GM12878 (cell line): ENCODE measurements at places on chromosomes 7 and 10. TPM values are rescaled to one million over a fixed set of nuclear protein-coding genes. Genes with fewer than 3 reads are reported as not detected.
A peak's percentile ranks its signal among the peaks of the same experiment; 100 is the strongest.

GRCh38 chr10:95504246-95504691, 56.9 kb downstream of the SORBS1 start:
- DNase-seq: no peak

GRCh38 chr10:31581741-31582323, 262.8 kb downstream of the ZEB1 start:
- DNase-seq: peak; percentile 58

DNA sequence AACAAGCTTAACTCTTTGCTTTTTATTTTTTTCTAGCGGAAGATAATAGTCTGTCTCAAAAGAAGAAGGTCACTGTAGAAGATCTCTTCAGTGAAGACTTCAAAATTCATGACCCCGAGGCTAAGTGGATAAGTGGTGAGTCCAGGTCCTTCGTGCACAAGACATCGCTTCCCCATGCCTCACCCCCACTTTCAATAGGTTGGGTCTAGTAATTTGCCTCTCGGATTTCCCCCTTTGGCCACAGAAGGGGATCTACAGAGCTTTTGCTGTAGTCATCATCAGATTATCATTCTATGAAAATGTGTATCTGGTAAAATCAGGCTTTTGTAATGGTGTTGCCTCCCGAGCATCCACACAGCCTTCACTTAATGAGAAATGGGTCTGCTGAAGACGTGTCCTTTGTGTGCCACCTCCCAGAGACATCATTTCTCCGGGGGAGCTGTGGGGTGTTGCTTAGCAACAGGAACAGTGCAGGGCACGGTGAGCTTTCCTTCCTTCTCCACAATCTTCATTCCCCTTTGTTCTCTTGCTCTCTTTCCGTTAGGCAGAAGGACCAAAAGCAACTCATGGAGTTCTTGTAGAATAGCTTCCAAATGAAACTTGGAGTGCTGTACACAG, 422.8 kb downstream of the DPP6 start:
- no peak for DNase-seq

DNA sequence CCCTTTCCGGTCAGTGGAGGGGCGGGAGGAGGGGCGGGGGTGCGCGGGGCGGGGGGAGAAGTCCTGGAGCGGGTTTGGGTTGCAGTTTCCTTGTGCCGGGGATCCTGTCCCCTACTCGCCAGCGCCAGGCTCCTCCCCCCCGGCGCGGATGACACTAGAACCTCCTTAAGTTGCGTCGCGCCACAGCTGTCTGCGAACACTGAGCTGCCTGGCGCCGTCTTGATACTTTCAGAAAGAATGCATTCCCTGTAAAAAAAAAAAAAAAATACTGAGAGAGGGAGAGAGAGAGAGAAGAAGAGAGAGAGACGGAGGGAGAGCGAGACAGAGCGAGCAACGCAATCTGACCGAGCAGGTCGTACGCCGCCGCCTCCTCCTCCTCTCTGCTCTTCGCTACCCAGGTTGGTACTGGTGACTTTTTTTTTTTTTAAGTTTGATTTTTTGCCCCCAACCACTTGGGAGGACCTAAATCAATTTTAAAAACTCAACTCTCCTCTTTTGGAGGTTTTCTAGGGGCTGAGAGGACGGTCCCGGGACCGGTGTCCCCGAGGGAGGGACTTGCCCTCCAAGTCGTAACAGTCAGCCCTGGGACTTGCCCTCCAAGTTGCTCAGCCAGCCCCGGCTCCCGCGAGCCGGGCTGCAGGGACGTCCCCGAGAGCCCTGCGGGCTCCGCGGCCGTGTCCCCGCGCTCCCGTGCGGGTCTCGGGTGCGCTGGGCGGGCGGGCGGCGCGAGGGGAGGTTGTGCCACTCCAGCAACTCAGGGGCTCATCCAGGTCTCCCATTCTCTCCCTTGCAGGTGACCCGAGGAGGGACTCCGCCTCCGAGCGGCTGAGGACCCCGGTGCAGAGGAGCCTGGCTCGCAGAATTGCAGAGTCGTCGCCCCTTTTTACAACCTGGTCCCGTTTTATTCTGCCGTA, at the start of gene GATA3:
TSS of gene GATA3 (plus strand) at position 195 of the 914 bp plus-strand sequence. CDS start 968 bp downstream, outside the sequence.
- no peak for DNase-seq

- DNase-seq: no peak
These were observed 64.0 kb downstream of the NEURL1 start for GRCh38 chr10:103557455-103557854.

The CACNB2 gene
- 0.93 and 1.1 TPM in 2 replicates for total RNA-seq

The DPP6 gene
- total RNA-seq: not detected in 2 replicates

The TAS2R4 gene
- total RNA-seq: 0.33 and 0.35 TPM in 2 replicates

The UNCX gene
- total RNA-seq: not detected in 2 replicates
